ENCODE measurements at places on chromosomes 1 and 21. TPM values are rescaled to one million over a fixed set of nuclear protein-coding genes. Genes with fewer than 3 reads are reported as not detected.
A peak's percentile ranks its signal among the peaks of the same experiment; 100 is the strongest.

DNA sequence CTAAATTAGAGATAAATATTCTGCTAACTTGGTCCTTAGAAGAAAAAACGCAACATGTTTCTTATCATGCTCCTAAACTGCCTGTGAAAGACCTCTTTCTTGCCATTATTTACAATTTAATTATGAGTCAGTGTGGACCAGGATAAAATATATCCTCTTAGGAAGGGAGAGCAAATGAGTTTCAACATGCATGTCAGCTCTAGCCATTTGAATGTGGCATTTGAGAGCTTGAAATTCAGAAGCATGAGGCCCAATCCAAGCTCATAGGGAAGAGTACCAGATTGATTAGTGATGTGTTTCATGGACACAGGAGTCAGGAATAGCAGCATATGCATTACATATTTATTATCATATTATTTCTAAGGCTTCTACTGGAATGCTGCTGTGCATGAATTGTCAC lies 39.3 kb downstream of the TBX15 start:
- H3K27ac ChIP-seq, result no peak overlapping the region
- H3K36me3 ChIP-seq, result no peaks in the 10 kb centered on the region
- no peak for DNase-seq

- no peak overlapping the region for H3K27ac ChIP-seq
- H3K4me3 ChIP-seq, result peak overlapping the region; percentile 9
- no peak for DNase-seq
- H3K27me3 ChIP-seq, result no peaks in the 10 kb centered on the region
- H3K4me1 ChIP-seq, result peaks cover 4% of the 10 kb centered on the region
These were observed 8.4 kb downstream of the SNX27 start for GRCh38 chr1:151620286-151620685.

- no peak overlapping the region for H3K27ac ChIP-seq
- H3K27me3 ChIP-seq, result peaks cover 8% of the 10 kb centered on the region
- peaks cover 9% of the 10 kb centered on the region for H3K4me1 ChIP-seq
- DNase-seq, result no peak
- no peak overlapping the region for H3K4me3 ChIP-seq
These were observed 20.0 kb upstream of the CPT2 start for GRCh38 chr1:53176452-53177208.

GRCh38 chr1:11285883-11286734 lies 13.1 kb downstream of the UBIAD1 start:
- peaks cover 22% of the 10 kb centered on the region for H3K36me3 ChIP-seq
- H3K4me1 ChIP-seq, result peaks cover 14% of the 10 kb centered on the region
- H3K27ac ChIP-seq, result peak overlapping the region; percentile 45
- H3K4me3 ChIP-seq, result no peak overlapping the region
- no peak for DNase-seq
- H3K27me3 ChIP-seq, result no peaks in the 10 kb centered on the region

The AMY1C gene
- not detected for total RNA-seq

GRCh38 chr21:34781526-34781925 lies 112.7 kb downstream of the CLIC6 start:
- H3K27me3 ChIP-seq, result no peaks in the 10 kb centered on the region
- peaks cover 5% of the 10 kb centered on the region for H3K4me1 ChIP-seq
- no peaks in the 10 kb centered on the region for H3K36me3 ChIP-seq
- no peak overlapping the region for H3K27ac ChIP-seq
- no peak for DNase-seq
- no peak overlapping the region for H3K4me3 ChIP-seq

The UMODL1 gene
- total RNA-seq, result 2.1 TPM

The ADAMTS1 gene
- total RNA-seq, result 20.4 TPM

DNA sequence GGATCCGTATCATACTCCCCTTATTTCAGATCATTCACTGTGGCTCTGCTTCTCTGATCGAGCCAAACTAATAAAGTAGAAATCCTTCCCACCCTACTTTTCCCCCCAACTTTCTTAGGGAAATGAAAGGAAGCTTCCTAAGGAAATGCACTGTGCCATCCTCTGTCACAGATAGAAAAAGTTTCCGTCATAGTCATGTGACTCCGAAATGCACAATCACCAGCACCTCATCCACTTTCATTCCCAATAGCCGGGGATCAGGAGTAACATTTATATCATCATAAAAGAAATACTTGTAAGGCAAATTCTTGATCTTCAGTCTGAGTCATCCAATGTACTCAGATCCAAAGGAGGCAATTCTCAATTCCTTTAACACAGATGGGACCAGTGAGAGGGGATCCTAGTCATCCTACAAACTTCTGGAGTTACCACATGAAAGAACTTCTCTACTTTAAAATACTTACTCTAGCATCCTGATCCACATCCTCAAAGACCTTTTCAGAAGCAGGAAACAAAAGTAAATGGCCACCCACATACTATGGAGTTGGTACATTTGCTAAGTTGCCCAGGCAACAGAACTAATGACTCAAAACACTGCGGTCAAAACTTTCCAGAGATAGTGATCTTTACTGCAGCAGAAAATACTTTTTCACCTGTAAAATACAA lies 97.8 kb upstream of the ZC3H11B start:
- H3K27ac ChIP-seq, result no peak overlapping the region
- no peak for DNase-seq
- no peaks in the 10 kb centered on the region for H3K4me1 ChIP-seq
- no peaks in the 10 kb centered on the region for H3K36me3 ChIP-seq
- no peak overlapping the region for H3K4me3 ChIP-seq

DNA sequence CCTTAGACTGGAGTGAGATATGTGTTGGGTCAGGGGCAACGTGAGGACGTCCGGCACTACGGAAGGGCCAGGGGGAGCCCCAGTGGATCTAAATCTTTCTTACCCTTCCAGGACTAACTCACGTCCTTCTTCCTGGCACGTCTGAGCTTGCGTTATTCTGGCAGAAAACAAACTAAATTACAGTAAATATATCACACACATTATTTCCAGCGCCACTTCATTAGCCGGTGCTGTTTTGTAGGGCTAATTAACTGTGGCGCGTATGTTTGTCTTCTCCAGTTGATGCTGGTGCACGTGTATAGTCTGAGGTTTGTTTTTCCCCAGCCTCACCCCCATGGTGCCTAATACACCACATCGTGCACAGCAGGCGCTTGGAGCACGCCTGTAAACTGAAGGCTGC lies 59.2 kb downstream of the TLR5 start:
- peaks cover 15% of the 10 kb centered on the region for H3K4me1 ChIP-seq
- no peak for DNase-seq
- H3K27ac ChIP-seq, result no peak overlapping the region
- no peak overlapping the region for H3K4me3 ChIP-seq

The NTNG1 gene
- total RNA-seq, result 3.5 TPM

The MYBPH gene
- total RNA-seq, result not detected

DNA sequence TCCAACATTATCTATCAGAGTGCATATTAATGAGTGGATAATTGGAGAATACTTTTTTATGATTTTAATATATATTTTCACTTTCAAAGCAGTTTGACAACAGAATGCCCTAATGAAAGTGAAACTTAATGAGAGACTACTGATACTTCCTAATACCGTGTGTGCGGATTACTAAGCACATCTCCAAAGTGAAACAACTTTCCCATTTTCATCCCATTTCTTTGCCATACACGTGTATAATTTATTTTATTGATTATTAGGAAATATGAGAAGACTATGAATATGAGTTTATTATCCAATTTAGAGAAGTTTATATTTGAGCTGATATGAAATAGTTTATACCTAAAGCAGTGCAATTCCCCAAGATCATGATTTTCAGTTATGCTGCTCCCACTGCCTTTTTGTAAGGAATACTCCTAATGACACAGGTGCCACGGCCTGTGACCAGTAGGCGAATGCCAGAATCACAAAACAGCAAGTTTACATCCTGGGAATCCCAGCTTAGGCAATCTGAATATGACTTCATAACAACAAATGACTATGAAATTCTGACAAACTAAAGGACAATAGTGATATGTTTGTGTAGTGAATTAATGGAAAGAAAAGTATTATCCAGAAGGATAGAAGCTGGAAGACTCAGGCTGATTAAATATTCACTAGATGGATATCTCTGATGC lies 202.9 kb downstream of the NCAM2 start:
- no peaks in the 10 kb centered on the region for H3K36me3 ChIP-seq
- H3K27me3 ChIP-seq, result no peaks in the 10 kb centered on the region
- no peak for DNase-seq
- no peak overlapping the region for H3K27ac ChIP-seq

DNA sequence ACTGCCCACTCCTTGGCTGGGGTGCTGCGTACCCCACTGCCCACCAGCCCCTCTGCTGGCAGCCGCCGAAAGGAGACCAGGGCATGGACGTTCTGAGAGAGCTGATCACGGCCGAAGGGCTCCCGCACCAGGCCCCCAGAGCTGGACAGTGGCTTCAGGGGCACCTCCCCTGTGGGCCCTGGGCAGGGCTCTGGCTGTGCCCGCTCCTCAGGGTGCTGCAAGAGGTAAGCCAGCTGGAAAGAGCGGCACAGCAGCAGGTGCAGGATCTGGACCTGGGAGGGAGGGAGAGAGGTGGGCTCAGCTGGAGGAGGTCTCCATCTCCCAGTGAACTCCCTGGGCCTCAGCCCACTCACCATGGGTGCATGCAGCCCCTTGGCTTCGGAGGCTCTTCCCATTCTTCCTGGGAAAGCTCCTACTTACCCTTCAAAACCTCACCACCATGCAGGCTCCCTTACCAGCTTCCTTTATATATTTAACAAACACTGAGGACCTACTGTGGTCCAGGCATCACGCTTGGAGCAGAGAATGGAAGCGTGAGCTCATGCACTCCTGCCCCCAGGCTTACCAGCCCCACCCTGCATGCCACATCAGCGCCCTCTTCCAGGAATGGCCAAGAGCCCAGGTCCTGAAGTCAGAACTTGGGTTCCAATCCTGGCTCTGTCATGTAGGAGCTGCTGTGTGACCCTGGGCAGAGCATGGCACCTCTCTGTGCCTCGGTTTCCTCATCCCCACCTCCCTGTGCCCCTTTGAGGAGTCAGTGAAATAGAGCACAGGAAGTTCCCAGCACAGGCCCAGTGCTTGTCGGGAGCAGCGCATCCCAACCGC lies 6.8 kb upstream of the KIF17 start:
- H3K36me3 ChIP-seq, result no peaks in the 10 kb centered on the region
- no peaks in the 10 kb centered on the region for H3K4me1 ChIP-seq
- H3K4me3 ChIP-seq, result no peak overlapping the region
- H3K27me3 ChIP-seq, result peaks cover 15% of the 10 kb centered on the region
- peak; percentile 26 for DNase-seq

The ERVH48-1 gene
- total RNA-seq, result 186 TPM

The SMYD2 gene
- total RNA-seq, result 20.2 TPM

DNA sequence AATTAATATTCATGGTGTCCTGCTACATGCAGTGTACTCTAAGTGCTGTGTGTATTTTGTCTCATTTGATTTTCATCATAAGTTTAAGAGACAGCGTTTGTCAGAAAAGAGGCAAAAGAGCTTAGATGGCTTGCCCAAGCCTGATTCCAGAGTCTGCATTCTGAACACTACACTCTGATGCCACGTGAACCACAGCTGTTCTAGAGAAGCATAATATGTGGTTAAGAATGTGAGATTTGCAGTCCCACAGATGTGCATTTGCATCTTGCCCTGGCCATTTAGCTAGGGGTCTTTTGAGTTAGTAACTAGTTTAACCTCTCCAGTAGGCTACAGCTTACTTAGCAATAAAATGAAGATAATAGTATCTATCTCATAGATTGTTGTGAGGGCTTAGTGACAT lies 9.2 kb upstream of the GADD45A start:
- H3K4me3 ChIP-seq, result no peak overlapping the region
- no peak for DNase-seq
- H3K27ac ChIP-seq, result no peak overlapping the region
- H3K4me1 ChIP-seq, result peaks cover 4% of the 10 kb centered on the region
- no peaks in the 10 kb centered on the region for H3K36me3 ChIP-seq

GRCh38 chr21:40242586-40243265 lies 375.5 kb downstream of the PCP4 start:
- DNase-seq, result no peak
- H3K27ac ChIP-seq, result no peak overlapping the region
- H3K4me1 ChIP-seq, result no peaks in the 10 kb centered on the region

- H3K4me1 ChIP-seq, result no peaks in the 10 kb centered on the region
- no peak overlapping the region for H3K4me3 ChIP-seq
- H3K27ac ChIP-seq, result no peak overlapping the region
- DNase-seq, result peak; percentile 86
- H3K36me3 ChIP-seq, result peaks cover 62% of the 10 kb centered on the region
These were observed 8.8 kb downstream of the UBE2J2 start for GRCh38 chr1:1264868-1265272.

The TGFB2 gene
- 0.59 TPM for total RNA-seq

DNA sequence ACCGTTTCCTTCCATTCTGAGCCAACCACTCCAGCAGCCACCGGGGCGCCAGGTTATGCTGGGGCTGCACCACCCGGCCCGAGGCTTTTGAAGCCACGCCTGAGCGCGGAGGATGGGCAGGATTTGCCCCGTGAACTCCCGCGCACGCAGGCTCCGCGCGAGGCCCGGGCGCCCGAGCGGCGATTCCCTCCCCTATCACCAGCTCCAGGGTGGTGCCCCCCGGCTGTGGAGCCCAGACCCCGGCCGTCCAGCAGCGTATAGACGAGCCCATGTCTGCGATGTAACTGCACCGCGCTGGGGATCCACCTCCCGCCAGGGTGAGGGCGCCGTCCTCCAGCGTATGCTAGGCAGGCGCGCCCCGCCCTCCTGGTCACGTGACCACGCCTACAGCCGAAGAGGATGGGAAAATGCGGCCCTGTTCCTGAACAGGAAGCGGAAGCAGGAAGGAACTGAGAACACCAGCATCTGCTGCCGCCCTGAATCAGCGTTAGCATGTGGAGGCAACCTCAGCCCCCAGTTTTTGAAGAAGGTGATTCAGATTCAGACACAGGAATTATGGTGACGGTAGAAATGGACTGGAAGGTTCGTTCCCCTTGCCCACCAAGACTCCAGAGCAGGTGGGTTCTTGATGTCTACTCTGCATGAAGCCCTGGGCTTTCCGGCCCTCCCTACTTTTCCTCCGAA lies 46.0 kb downstream of the VPS26C start:
- peak; percentile 87 for DNase-seq
- H3K36me3 ChIP-seq, result peaks cover 59% of the 10 kb centered on the region

- DNase-seq, result no peak
- H3K27ac ChIP-seq, result no peak overlapping the region
- no peaks in the 10 kb centered on the region for H3K4me1 ChIP-seq
- H3K27me3 ChIP-seq, result no peaks in the 10 kb centered on the region
- no peaks in the 10 kb centered on the region for H3K36me3 ChIP-seq
These were observed 62.9 kb upstream of the TMPRSS2 start for GRCh38 chr21:41570791-41571355.

DNA sequence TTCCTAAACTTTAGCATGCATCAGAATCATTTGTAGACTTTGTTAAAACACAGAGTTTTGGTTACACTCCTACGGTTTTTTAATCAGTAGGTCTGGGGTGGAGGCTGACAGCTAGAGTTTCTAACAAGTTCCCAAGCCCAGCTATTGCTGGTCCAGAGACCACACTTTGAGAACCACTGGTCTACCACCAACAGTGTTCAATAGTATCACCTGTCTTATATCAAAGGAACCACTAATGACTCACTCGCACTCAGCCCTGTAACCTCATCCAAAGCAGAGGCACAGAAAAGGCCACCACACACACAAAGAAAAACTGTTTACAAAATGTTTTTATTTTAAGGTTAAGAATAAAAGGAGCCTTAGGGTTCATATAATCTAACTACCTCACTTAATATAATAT lies 68.7 kb downstream of the HIVEP3 start:
- no peaks in the 10 kb centered on the region for H3K36me3 ChIP-seq
- no peaks in the 10 kb centered on the region for H3K4me1 ChIP-seq
- DNase-seq, result no peak
- no peak overlapping the region for H3K27ac ChIP-seq
- no peak overlapping the region for H3K4me3 ChIP-seq
- H3K27me3 ChIP-seq, result peaks cover 5% of the 10 kb centered on the region

All from endodermal cell (in vitro differentiated cells).